Motor neuron (in vitro differentiated cells): ENCODE measurements at places on chromosomes 5 and 9. TPM values are rescaled to one million over a fixed set of nuclear protein-coding genes. Genes with fewer than 3 reads are reported as not detected.
A peak's percentile ranks its signal among the peaks of the same experiment; 100 is the strongest.

DRD1 gene
- 18.5 and 23.0 TPM in 2 replicates for total RNA-seq

PCDHA4 gene
- total RNA-seq = 12.5 and 12.9 TPM in 2 replicates

SLC22A4 gene
- 0.76 and 0.87 TPM in 2 replicates for total RNA-seq

SLC45A2 gene
- total RNA-seq = 0.18 and 0.77 TPM in 2 replicates

FGFR4 gene
- total RNA-seq = 2.4 and 3.4 TPM in 2 replicates

C8G gene
- total RNA-seq = 2.1 and 6.3 TPM in 2 replicates

ANAPC2 gene
- 17.8 and 21.2 TPM in 2 replicates for total RNA-seq

DNA sequence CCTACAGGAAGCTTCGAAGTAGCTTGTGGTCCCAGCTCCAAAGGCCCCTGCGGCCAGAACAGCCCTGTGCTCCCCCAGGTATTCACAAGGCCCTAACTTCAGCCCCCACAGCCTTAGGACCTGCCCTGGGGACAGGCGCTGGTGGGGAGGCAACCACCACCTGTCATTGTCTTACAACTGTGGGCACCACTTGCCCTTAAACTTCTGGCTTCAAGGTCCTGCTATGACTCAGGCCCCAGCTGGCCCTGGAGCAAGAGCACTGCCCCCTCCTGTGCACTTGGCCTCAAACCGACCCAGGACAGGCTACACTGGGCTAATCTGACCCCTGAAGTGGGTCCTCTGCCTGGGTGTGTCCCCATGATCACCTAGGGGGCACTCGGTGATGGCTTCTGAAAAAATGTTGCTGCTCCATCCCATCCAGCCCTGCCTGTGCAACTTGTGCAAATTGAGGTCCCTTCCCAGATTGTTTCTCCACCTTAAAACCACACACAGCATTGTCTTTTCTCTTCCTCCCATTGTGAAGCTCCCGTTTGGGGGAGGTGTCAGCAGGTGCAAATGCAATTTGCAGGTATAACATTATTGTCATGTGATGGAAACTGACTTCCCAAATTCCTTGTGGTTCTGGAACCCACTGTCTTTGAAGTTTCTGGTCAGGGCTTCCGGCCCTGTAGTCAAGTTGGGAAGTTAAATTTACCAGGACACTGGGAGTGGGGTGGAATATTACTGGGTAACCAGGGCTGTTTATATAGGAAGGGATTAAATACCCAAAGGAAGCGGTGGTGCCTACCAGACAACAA is 1.1 kb upstream of the PROB1 start:
- no peak for ATAC-seq

GRCh38 chr5:56323505-56323904 is 90.4 kb upstream of the ANKRD55 start:
- no peak for ATAC-seq

DNA sequence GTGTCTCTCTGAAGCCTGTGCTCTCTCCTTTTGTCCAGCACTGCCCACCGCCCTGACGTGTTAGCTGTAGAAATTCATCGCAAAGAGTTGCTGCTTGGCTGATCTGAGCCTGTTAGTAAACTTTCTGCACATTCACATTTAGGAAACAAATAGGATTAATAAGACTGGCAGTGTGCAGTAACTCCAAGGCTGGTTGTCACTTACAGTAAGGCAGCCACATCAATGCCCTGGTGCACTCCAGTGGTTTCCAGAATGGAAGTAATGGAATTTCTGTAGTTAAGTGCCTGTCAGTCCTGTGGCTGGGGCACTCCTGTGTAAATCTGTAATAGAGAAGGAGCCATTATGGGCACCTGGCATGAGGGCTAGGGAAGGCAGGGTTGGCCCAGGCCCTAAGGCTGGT is 70.6 kb downstream of the DOCK2 start:
- ATAC-seq = peak; percentile 6

DNA sequence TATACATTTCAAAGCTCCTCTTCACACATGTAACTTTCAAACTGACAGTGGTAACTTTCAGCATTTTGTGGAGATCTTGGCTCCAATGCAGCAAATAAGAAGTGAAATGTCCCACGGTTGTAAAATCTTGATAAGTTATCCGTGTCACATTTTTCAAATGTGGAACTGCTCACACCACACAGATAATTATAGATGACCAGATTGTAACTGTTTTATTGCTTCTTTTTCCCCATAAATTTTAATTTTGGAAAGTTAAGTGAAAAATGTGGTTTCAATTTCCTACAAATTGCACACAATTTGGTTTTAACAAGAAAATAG is 347.1 kb downstream of the EBF1 start:
- no peak for ATAC-seq

DNA sequence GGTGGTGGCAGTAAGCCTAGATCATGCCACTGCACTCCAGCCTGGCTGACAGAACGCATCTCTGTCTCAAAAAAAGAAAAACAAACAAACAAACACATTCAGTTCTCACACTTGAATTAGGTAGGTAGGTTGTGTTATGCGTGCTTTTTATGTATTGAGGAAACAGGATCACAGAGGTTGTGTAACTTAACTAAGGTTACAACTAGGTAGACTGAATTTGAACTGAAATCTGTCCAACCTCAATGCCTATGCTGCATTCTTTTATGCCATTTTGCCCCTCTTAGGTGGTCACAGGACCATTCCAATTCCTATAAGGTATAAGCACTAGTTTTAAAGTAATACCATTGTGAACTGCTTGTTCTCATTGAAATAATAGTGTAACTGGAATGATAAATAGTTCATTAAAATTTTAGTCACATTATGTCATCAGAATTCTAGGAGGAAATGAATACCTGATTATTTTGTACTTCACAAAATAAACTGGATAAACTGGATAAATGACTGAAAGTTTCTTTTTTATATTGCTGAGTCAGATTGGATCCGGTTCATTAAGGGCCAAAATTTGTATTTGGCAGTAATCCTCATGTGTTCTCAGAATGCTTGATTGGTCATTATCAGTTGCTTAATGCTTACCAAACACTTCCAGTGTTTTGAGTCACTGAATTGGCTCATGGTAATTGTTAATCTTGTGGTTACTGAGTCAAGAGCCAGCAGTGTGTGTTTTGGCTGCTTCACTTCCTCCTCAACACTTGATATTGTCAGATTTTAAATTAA is 7.1 kb downstream of the UBAP1 start:
- ATAC-seq = peak; percentile 63

GRCh38 chr9:101025940-101026339 is 2.6 kb upstream of the PLPPR1 start:
- no peak for ATAC-seq

DNA sequence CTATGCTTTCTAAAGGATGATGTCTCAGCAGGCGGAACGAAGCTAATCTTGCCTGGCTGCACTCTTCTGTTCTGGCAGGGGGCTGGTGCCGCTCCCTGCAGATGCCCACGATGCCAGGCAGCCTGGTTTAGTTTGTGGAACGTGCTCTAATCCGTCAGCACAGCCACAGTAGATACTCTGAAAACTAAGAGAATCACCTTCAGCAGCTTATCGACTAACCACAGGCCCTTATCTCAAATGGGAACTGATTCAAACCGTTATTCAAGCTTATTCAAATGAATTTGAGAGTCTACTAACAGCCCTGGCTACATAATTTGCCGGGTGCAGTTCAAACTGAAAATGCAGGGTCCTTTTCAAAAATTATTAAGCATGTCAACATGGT is 246.6 kb upstream of the ANKRD55 start:
- no peak for ATAC-seq

DNA sequence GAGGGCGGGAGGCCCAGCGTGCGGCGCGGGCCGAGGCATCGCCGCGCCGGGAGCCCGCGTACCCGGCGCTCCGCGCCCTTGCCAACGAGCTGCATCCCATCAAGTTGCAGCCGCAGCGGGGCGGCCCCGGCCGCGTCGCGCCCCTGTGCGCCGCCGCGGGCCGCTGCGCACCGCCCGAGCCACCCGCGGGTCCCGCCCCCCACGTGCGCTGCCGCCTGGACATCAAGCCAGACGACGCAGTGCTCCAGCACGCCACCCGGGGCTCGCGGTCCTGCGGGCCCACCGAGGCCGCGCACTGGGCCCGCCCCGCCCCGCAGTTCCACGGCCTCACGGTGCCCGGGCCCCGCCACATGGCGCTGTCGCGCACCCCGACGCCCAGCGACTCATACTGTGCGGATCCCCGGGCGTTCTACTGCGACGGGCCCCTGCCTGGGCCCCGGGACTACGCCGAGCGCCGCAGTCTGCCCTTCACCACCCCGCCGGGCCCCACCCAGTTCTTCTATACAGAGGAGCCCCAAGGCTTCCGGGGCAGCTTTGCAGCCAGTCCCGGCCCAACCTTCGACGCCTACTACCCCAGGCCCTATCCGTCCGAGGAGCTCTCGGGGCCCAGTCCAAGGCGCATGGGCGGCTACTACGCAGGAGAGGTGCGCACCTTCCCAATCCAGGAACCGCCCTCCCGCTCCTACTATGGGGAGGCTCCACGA is 2.6 kb downstream of the AJM1 start:
- ATAC-seq = no peak

GRCh38 chr9:137138058-137138721 is 764 bp upstream of the GRIN1 start:
- no peak for ATAC-seq

DNA sequence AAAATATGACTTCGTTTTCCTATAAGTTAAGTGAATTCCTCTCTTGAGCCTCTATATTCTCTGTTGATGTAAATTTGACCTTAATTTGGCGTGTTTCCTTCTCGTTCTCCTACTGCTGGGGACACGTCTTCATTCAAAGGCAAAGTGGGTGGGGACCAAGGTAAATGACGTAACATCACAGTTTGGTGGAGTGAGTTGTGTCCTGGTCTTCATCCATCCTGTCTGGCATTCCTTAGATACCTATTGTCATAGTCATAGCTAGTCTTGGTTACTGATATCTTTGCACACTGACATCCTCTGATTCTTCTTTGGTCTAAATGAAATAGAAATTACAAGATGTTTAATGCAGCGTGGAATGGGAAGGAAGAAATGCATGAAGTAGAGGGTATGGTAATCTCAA is 108.5 kb downstream of the NNT start:
- ATAC-seq = no peak

GRCh38 chr9:128702445-128702948 is at the start of gene PKN3:
TSS of gene PKN3 (plus strand) at chr9:128702503. CDS start at chr9:128702916, 413 bp downstream.
- ATAC-seq = peak; percentile 90

GRCh38 chr9:124975131-124975530 is 34.2 kb upstream of the GOLGA1 start:
- ATAC-seq = no peak

GRCh38 chr5:169745441-169746146 is 108.5 kb downstream of the DOCK2 start:
- ATAC-seq = no peak

DNA sequence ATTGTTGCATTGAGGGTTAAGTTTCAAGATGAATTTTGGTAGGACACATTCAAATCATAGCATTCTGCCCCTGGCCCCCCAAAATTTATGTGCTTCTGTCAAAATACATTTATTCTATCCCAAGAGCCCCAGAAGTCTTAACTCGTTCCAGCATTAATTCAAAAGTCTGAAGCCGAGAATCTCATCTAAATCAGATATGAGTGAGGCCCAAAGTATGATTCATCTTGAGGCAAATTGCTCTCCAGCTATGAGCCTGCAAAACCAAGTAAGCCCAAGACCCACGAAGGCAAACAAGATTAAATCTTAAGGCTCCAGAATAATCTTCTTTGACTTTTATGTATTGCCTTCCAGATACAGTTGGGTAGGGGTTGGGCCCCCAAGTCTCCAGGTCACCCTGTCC is 19.2 kb downstream of the TNPO1 start:
- ATAC-seq = no peak
